ENCODE measurements at places on chromosomes 2 and 18.
A peak's percentile ranks its signal among the peaks of the same experiment; 100 is the strongest.

GRCh38 chr2:145000376-145000775 lies 480.5 kb upstream of the ZEB2 start:
- no peak for DNase-seq

GRCh38 chr2:152894051-152894450 lies 175.6 kb downstream of the ARL6IP6 start:
- no peak for DNase-seq

- no peak for DNase-seq
These were observed 20.7 kb downstream of the IGFBP2 start for GRCh38 chr2:216653931-216654365.

- DNase-seq, result no peak
These were observed 6.4 kb downstream of the DPYSL5 start for GRCh38 chr2:26854283-26854827.

- DNase-seq, result no peak
These were observed 93.8 kb upstream of the PHLPP1 start for GRCh38 chr18:62621546-62621945.

- no peak for DNase-seq
These were observed 8.7 kb upstream of the TFCP2L1 start for GRCh38 chr2:121293450-121294325.

DNA sequence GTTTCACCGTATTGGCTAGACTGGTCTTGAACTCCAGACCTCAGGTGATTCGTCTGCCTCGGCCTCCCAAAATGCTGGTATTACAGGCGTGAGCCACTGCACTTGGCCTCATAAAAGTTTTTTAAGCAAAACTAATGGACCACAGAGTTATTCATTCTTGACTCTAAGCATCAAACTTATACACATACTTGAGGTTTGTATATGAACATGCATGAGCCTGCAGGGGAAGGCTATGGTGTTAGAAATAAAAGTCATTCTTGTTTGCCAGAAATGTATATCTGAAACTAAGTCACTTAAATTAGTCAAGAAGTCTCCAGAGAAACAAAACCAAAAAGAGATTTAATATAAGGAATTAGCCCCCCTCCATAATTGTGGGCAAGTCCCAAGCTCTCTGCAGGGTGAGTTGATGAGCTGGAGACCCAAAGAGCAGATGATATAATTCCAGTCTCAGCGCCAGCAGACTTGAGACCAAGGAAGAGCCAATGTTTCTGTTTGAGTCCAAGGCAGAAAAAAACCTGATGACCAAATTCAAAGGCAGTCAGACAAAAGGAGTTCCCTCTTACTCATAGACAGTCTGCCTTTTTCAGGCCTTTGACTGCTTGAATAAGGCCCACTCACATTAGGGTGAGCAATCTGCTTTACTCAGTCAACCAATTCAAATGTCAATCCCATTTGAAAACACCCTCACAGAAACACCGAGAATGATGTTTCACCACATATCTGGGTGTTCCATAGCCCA lies 69.0 kb upstream of the DSG1 start:
- no peak for DNase-seq

GRCh38 chr2:85011747-85012146 lies 40.8 kb downstream of the KCMF1 start:
- no peak for DNase-seq

DNA sequence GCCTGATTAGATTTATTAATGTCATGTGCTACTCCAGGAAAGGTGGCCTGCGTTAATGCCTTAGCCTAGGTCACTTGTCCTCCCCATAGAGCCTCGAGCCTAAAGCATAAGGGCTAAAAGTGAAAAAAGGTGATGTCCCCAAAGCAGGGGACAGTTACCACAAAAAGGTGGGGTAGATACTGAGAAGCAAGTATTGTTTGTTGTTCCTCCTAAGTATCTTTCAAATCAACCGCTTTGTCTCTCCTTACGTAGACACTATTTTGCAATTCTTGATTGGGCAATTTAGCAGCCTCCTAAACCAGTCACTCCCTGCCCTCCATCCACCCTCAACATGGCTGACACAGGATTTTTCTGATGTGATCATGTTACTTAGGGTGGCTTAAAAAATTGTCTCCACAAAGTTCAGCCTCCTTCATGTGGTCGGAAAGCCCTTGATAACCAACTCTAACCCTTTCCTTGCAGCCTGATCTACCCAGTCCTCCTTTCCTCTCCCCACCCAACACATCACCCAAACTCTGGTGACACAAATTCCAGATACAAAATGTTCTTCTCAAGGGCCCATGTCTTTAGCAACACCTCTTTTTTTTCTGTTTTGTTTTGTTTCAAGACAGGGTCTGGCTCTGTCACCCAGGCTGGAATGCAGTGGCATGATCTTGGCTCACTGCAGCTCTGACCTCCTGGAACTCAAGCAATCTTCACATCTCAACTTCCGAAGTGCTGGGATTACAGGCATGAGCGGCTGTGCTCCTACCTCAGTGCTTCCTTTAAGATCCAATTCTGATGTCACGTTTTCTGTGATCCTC lies 6.9 kb downstream of the INHA start:
- DNase-seq, result no peak

GRCh38 chr18:26228562-26229260 lies 2.5 kb downstream of the TAF4B start:
- DNase-seq, result no peak

DNA sequence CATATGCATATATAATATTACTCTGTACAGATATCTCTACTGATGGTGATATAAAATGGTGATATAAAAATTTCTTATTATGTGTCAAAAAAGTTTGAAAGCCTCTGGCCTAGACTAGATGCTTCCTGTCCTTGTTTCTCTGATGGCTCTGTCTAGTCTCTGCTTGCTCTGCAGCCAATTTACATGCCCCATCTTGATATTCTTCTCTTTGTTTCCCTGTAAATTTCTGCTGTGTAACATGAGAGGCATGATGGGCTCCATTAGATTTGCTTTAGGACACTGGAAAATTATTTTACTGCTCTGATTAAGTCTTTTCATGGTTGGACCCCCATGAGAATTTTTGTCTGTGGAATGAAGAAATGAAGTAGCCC lies 24.3 kb downstream of the BABAM2 start:
- no peak for DNase-seq

- DNase-seq, result no peak
These were observed 80.2 kb upstream of the GCFC2 start for GRCh38 chr2:75790814-75791467.

DNA sequence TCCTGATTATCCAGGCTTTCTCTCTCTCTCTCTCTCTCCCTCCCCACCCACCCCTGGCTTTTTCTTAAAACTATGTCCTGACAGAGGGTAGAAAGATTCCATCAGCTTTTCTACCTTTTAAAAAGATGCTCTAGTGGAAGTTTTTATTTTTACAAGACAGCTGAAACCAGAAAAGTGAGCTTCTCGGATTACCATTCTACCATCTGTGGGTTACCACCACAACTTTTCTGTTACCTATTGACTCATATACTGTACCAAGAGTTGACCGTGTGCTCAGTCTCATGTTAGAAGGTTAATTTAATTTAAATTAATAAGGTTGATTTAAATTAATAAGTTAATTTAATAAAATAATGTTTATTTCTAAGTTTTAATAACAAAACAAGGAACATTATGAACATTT lies 137.6 kb downstream of the UPP2 start:
- no peak for DNase-seq

DNA sequence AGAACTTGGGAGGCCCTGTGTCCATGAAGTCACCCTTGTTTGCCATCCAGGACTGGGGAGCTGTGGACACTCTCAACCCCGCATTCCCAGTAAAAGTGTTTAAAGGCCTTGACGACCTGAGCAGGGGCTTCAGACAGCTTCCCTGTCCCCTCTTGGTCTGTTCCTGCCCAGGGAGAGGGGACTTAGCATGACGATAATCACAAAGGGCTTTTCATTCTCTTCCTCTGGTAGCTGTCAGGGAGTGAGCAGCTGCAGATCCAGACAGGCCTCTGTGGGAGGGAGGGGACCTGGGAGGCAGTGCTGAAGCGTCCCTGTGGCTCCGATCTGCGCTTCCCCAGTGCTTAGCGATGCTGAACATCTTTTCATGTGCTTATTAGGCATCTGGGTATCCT lies 77.8 kb upstream of the HS6ST1 start:
- DNase-seq, result no peak

- no peak for DNase-seq
These were observed 1312.2 kb upstream of the ACVR2A start for GRCh38 chr2:146532509-146533147.

- no peak for DNase-seq
These were observed 50.3 kb downstream of the TCF7L1 start for GRCh38 chr2:85183479-85183878.

GRCh38 chr2:173952267-173953046 lies 12.7 kb downstream of the SP3 start:
- DNase-seq, result no peak

DNA sequence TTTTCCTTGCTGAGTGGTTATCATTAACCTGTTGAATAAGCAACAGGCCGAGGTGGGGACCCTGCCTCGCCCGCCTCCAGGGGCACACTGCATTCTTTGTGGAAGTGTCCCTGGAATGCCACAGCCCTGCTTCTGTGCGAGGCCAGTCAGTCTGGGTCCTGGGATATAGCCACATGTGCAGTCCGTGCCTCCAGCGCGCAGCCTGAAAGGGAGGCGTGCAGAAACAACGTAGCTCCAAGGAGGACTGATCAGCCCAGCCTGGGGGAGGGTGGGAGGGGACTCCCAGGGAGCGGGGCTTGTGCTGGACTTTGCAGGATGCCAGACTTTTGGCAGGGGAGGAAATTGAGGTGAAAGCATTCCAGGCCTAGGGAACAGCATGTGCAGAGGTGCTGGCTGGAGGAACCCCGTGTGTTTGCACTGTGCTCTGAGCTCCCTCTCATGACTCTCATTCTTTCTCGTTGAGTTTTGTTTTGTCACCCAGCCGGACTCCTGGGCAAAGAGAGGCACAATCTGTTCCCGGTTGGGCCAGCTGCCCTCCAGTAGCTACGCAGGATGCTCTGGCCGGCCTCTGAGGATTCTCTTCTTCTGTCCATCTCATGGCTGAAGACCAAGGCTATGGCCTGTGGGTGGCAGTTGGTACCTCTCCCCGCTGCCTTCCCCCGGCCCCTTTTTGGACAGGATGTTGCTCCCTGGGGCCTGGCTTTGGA lies 39.7 kb downstream of the HPCAL1 start:
- DNase-seq, result no peak

DNA sequence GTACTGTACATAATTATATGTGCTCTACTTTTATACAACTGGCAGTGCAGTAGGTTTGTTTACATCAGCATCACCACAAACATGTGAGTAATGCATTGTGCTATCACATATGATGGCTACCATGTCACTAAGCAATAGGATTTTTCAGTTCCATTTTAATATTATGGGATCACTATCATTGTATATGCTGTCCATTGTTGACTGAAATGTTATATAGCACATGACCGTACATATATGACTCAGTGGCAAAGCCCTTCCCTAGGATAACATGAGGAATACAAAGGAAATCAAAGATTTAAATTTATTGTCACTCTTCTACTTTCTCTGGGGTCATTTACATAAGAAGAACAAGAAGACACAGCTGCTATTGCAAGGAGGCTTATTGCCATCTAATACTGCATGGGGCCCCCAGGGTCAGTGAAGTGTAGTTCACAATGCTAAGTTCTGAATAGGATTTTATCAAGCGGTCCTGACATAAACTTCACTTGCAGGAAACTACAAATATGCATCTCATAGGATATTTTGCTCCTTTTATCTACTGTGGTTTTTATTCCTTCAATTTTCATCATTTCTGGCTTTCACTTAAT lies 21.8 kb downstream of the PDE1A start:
- DNase-seq, result no peak

GRCh38 chr2:121521359-121521758 lies 9.3 kb upstream of the RNU4ATAC start:
- no peak for DNase-seq

GRCh38 chr2:218957671-218958070 lies 1.8 kb upstream of the CDK5R2 start:
- no peak for DNase-seq

GRCh38 chr18:77818328-77818727 lies 568.7 kb downstream of the GALR1 start:
- DNase-seq, result no peak

DNA sequence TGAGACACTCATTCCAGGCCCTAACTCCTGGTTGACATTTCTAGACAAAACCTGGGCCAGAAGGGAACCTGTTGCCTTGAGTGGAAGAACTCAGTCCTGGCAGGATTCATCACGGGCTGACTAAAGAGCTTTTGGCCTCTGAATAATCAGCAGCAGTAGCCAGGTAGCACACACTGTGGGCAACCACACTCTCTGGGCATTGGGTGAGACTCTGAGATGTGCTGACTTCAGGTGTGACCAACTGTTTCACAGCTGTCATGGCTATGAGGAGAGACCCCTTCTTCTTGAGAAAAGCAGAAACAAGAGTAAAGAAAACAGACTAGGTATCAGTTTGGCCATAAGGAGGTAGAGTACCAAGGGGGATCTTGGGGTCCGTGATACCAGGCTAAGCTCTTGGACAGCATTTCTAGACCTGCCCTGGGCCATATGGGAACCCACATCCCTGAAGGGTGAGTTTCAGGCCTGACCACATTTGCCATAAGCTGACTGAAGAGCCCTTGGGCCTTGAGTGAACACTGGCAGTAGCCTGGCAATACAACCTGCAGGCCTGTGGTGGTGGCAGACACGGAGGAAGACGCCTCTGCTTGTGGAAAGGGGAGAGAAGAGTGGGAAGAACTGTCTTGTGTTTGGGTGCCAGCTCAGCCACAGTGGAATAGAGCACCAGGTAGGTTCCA lies 230.9 kb downstream of the DLGAP1 start:
- no peak for DNase-seq

- no peak for DNase-seq
These were observed 31.3 kb downstream of the DTNA start for GRCh38 chr18:34741401-34741800.

- DNase-seq, result no peak
These were observed 128.5 kb downstream of the TANC1 start for GRCh38 chr2:159096901-159097300.

GRCh38 chr2:195603998-195604397 lies 53.0 kb upstream of the SLC39A10 start:
- DNase-seq, result no peak

GRCh38 chr2:120774557-120775160 lies 39.0 kb downstream of the GLI2 start:
- DNase-seq, result no peak

DNA sequence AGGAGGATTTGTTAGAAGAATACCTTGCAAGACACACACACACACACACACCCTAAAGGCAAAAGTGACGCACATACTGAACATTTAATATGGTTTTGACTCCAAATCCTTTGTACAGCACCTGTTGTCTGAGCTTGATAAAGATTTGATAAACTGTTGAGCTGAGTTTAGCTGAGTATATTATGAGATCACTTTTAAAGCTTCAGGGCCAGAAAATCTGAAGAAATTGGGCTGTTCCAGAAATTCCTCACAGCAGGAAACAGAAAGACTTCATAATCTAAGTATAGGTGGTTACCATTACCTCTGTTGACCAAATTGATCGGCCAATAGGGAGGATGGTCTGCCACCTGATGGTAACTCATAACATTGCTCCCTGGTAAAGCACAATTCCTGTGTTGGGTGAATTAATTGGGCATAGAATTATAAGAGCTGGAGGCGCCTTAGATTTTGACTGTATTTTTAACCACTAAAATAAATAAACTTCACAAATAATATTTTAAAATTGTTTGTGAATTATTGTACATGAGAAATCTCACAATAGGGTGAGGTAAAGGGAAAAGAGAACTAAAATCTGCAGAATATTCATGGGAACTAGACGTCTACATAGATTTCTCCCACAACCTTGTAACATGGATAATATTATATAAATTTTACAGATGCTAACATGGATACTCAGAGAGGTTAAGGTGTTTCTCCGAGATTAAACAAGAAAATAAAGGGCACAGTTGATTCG lies 21.8 kb upstream of the RPIA start:
- peak; percentile 20 for DNase-seq
